ENCODE measurements at places on chromosomes 3 and 15.

DNA sequence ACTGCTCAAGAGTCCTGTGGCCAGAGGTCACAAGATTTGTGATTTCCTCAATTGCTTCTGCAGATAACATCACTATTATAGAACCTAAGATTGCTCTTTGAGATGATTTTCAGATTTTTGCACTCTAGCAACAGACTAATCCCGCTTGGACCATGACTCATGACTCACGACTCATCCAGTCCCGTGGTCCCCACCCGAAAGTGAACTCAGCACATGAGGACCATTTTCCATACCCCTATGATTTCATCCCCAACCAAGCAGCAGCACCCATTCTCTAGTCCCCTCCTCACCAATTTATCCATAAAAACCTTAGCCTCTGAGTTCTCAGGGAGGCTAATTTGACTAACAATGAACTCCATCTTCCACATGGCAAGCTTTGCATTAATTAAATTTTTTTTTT lies 106.3 kb upstream of the ALCAM start:
- no peak for DNase-seq

GRCh38 chr15:85407421-85408269 lies 27.2 kb downstream of the AKAP13 start:
- no peak for DNase-seq

- no peak for DNase-seq
Measured at GRCh38 chr15:53869044-53869805, 109.0 kb upstream of the UNC13C start.

GRCh38 chr15:68599560-68600071 lies 20.8 kb downstream of the CORO2B start:
- peak; percentile 64 for DNase-seq

DNA sequence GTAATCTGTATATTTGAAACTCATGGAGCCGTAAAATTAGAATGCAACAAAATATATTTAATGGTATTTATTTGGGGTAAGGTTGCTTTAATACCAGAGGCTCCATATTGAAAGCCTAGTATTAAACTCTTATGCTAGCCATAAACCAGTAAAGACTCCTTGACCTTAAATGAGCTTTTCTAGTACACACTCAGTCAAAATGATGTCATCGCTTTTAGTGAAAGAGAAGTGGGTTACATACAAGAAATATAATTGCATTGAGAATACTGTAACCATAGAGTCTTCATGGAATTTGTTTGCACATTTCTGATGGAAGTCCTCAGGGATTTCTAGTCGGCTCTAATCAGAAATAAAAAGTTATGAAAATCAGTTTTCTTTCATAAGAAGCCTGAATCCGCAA lies 757.6 kb downstream of the GBE1 start:
- DNase-seq, result no peak

- no peak for DNase-seq
Measured at GRCh38 chr3:97010881-97011657, 196.7 kb downstream of the EPHA6 start.

GRCh38 chr3:61231693-61232092 lies 19.6 kb downstream of the FHIT start:
- no peak for DNase-seq

- no peak for DNase-seq
Measured at GRCh38 chr15:92805080-92805690, 94.9 kb upstream of the CHD2 start.

GRCh38 chr3:31486865-31487533 lies 45.7 kb upstream of the STT3B start:
- DNase-seq, result no peak

- no peak for DNase-seq
Measured at GRCh38 chr15:43329217-43329959, 985 bp downstream of the LCMT2 start.

DNA sequence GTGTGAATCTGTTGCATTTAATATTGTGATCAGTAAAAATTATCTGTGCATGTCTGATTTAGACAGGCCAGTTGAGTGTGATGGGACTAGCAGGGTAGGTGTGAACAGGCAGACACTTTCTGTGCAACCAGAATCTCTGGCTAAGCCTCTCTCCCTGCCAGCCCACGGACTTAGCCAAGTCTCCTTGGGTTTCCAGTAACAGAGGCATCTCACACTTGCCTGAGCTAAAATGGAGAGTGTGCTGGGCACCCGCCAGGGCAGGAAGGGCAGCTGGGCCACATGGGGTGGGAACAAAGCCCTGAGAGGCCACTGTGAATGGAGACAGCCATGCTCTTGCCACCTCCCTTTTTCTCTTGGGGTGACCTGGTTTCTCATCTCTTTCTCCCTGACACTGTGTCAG lies 12.5 kb upstream of the RPS27L start:
- no peak for DNase-seq

- DNase-seq, result no peak
Measured at GRCh38 chr15:50953302-50953701, 44.8 kb downstream of the AP4E1 start.

DNA sequence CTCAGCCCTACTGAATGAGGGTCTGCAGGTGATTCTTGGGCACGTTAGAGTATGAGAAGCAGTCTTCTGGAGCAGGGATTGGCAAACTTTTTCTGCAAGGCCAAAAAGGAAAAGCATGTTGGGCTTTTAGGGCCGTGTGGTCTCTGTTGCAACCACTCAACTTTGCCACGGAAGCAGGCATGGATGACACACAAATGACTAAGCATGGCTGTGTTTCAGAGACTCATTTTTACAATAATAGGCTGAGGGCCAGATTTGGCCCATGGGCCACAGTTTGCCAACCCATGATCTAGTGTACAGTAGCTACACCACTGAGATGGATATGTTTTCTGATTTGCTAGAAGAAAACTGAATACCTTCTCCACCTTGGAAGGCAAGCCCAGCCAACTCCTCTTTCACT lies 66.1 kb upstream of the PRICKLE2 start:
- no peak for DNase-seq

DNA sequence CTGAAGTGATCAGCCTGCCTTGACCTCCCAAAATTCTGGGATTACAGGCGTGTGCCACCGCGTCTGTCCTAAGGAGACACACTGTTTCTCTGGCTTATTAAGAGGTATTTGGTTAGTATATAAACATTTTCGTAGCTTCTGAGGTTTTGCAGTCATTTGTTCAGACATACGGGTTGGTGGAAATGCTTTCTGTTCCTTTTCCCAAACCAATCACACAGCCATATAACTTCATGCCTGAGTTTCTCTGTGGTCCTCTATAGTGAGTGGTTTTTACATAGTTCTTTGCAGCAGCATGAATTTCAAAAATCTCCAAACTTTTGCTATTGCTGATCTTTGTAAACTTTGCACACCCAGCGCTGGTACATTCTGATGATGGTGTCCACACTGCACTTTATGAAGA lies 100.5 kb downstream of the AKAP13 start:
- no peak for DNase-seq

DNA sequence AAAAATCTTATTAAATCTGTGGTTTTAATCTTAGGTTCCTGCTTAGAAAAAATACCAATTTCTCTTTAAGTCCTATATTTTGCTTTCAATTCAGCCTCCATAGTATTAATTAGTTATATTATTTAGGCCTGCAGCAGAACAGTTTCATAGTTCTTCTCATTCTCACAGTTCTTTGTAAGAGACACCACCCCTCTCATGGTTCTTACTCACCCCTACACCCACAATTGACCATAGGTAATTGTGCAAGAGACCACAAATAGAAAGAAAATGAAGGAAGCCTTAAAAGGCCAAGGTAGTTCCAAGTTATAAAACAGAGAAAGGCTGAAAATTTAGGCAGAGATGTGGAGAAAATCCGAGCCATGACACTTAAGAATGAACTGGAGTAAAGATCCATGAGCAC lies 415.3 kb downstream of the TIGIT start:
- no peak for DNase-seq

Data from NCI-H748 treated with DMSO at 0.1 percent for 48 hours (cell line).